ENCODE measurements at places on chromosomes 7 and 10.

GRCh38 chr7:100572281-100572948, 1.3 kb downstream of the SAP25 start:
- no peak for DNase-seq

DNA sequence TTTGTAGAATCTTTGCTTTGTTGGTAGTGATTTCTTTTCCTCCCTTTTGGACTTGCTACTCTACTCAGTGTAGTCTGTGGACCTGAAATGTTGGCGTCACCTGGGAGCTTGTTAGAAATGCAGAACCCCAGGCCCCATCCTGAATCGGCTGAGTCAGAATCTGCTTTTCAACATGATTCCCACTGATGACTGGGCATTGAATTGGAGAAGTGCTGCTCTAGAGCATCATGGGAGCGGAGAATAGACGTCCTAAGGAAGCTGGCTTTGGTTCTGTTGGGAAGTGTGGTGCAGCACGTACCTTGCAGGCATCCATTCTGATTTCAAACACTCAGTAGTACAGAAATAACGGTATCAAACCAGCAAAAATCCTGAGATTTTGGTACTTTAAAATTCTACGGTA, 54.7 kb downstream of the RBM33 start:
- no peak for DNase-seq

- no peak for DNase-seq
Measured at GRCh38 chr10:5647507-5648240, 18.7 kb downstream of the ASB13 start.

DNA sequence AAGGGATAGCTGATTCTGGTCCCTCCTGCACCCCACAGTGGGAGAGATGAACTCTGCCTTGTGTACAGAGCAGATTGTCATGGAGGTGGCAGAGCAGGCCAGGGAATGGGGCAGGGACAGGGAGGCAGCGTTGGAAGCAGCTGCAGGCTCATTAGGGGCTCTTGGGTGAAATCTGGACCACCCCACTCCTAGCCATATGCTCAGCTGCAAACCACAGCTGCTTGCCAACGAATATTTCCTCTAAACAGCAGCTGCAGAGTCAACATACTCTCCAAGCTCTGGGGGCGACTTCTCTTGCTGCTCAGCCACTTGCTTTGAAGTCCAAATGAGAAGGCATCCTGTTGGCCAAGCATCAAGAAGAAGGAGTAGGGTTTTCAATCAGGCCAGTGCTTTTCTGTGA, 302.3 kb upstream of the AUTS2 start:
- no peak for DNase-seq

GRCh38 chr7:50822110-50822509, 39.4 kb upstream of the GRB10 start:
- no peak for DNase-seq

DNA sequence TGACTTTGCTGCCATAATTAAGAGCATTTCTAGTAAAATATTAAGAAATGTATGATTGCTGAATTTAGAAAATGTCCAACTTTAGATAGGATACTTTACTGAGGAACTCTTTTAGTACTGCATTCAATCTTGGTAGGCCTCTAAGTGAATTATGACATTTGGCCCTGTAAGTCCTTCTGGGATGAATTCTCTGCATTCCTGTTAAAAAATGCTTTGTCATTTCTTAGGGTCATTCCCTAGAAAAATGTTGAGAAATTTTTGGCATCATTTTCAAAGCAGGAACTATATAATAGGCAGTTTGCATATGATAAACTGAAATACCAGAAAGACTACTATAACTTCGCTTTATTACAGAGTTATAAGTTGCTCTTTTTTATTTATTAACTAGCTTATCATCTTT, 69.3 kb upstream of the PRR15 start:
- peak; percentile 27 for DNase-seq

DNA sequence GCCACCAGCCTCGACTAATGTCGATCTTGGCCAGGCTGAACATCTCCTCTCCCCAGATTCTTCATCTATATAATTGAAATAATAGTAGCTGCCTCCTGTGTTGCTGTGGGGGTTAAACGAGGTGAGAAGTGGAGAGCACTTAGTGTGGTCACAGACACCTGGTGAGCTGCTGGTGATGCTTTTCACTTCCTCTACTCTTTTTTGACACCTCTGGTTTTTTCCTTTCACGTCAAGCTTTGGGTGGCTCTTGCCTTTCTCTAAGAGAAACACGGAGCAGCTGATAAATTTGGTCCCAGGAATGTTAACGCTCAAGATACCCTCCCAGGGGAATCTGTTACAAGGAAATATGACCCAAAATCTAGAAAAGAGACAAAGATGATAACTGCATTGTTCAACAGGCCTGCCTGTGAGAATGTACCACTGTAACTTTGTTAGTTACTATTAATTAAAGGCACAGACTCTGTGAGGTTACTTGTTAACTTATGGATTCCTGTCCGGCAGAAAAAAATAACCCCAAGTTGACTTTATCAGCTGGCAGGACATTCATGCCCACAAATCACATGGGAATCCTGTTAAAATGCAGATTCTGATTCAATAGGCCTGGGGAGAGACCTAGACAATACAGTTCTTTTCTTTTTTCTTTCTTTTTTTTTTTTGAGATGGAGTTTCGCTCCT, 9.5 kb upstream of the NPFFR1 start:
- DNase-seq = no peak

DNA sequence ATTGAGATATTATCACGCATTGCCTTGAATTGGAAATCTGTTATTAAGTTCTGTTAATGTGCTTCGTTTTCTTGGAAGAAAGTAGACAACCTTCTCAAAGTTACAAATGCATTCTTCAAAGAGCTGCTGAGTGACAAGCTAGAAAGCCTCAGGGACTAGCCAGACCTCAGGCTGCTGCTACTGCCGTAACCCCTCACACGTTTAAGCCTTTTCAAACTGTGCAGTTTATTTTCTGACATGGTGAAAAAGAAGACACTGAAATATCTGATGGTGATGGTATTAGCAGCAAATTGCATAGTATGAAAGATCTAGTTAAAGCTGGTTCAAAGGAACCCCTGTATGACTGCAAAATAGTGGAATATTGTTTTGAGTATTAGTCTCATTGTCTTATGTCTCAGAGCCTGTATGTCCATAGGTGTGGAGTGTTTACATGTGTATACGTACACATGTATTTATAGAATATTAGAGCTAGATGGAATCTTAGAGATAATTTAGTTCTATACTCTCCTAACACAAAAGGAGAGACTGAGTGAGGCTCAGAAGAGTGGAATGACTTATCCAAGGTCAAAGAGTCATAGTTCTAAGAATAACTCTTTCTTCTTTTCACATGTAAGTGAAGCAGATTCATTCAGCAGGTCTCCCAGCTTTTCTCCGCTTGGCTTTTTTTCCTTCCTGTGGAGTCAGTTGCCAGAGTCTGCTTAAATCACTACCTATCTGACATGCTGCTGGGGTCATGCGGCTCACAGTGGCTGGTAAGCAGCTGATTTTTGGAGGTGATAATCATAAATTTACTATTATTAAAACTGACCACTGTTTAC, 431.9 kb downstream of the PLXDC2 start:
- DNase-seq = no peak

DNA sequence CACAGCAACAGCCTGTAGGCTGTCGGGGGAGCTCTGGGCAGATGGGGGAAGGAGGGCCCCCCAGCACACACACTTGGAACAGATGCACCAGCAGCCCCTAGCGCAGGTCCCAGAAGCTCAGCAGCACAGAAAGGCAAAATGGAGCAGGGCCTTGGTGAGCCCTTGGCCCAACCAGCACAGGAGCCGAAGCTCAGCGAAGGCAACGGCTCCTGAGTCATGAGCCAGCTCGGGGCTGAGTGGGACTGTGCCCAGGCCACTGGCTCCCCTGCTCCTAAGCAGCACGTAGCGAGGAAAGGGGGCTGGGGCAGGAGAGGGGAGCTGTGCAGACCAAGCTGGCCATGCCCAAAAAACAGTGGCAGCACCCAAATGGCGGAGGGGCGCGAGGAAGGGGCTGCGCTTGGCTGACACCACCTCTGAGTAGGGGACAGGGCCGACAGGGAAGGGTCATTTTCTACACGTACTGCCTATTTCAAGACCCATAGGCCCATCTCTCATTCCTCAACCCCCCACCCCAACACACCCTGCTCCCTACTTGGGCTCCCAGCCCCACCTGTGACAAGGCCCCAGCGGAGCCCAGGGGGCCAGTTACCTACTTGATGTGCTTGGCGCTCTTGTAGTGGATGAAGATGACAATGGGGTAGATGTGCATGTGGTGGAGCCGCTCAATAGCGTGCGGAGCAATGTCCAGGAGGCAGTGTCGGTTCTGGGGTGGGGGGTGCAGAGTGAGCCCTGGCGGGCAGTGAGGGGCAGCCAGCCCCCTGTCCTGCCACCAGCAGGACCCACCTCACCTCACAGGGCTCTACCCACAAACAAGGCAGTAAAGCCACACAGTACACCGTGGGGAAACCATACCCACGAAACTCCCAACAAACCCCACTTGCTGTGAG, 132.1 kb downstream of the DLG5 start:
- no peak for DNase-seq

DNA sequence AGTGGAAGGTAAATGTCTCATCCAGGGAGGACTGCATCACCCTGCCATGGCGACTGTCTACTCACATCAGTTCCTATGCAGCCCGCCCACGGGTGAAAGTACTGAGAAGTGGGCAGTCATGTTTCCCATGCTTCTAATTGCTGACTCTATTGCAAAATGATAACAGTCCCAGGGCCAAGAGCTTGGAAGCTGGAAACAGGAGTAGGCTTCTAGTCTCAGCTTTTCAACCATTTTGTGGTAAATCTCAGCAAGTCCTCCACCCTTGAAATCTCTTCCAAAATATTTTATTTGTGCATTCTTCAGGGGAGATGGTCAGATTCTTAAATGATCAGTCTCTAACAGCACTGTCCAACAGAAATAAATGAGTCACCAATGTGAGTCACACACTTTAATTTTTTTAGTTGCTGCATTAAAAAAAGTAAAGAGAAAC, 48.1 kb upstream of the TARP start:
- no peak for DNase-seq

- no peak for DNase-seq
Measured at GRCh38 chr7:134059921-134060320, 67.2 kb upstream of the LRGUK start.

- DNase-seq = no peak
Measured at GRCh38 chr10:10598297-10598696, 419.4 kb upstream of the CELF2 start.

DNA sequence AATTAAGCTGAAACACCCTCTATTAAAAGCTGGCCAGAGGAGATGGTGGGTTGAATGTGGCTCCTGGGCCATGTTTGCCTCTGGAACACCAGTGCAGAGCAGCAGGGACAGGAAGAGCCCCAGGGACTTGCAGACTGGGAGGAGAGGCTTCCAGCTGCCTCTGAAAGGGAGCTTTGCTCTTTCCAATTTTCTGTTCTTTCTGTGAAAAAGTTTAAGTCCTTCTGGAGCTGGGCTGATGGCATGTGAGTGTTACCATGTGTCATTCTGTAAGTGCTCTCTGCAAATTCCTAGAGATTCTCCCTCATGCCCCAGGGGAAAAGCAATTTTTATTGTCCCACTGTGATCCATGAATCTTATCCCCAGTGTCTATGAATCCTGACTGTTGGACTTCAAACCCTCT, 112.8 kb upstream of the LANCL2 start:
- DNase-seq = peak; percentile 59

DNA sequence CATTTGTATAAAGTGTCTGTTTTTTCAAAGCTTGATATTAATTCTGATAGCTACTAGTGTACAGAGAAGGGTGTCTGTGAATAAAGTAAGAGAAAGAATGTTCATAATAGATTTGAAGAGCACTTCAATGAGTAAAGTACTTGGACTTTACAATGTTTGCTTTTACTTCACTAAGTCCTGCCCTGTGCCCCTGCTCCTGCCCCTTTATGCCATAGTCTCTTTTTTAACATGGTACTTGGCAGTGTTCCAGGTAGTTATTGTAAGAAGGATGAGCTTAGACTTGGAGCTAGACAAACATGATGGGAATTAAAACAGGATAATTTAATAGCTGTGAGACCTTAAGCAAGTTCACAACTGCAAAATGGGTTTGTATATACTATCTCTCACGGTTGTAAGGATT, 41.0 kb downstream of the ZEB1 start:
- DNase-seq = no peak

GRCh38 chr10:11687357-11687771, 54.8 kb upstream of the ECHDC3 start:
- DNase-seq = no peak

- DNase-seq = peak; percentile 91
Measured at GRCh38 chr7:47253650-47254080, 328.2 kb downstream of the TNS3 start.

- no peak for DNase-seq
Measured at GRCh38 chr7:85342781-85343180, 155.9 kb upstream of the SEMA3D start.

- DNase-seq = no peak
Measured at GRCh38 chr10:14560274-14560673, 214.4 kb downstream of the FAM107B start.
